ENCODE measurements at places on chromosomes 2 and 18.

GRCh38 chr2:27977731-27978312, 87.3 kb downstream of the BABAM2 start:
- DNase-seq, result no peak

- DNase-seq, result peak; percentile 33
Measured at GRCh38 chr2:157438863-157439823, 4.7 kb downstream of the CYTIP start.

DNA sequence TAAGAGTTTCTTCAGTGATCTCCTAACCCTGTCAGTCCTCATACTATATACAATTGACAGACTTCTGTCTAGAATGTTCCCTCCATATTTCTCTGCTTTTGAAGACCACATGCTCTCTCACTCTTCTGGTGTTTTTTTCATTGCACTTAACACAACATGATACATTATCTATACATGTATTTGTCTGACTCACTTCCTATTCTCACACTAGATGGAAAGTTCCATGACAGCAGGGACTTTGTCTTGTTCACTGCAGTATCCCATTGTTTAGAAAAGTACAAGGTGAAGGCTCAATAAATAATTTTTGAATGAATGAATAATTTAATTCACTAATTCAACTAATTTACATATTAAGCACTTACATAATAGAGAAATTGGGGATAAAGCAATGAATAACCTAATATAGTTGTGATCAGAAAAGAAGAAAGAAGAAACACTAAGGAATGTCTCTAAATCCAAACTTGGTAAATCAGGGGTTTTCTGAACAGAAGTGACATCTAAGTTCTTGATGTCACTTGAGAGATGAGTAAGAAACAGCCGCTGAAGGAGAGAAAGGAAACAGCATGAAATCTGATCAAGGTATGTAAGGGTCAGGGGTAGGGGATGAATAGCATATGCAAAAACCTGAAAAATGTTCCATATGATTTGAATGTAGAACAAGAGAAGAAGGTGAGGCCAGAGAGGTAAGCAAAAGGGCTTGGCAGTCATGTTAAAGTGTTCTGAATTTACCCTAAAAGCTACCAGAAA, 42.4 kb downstream of the MBD2 start:
- DNase-seq, result no peak

DNA sequence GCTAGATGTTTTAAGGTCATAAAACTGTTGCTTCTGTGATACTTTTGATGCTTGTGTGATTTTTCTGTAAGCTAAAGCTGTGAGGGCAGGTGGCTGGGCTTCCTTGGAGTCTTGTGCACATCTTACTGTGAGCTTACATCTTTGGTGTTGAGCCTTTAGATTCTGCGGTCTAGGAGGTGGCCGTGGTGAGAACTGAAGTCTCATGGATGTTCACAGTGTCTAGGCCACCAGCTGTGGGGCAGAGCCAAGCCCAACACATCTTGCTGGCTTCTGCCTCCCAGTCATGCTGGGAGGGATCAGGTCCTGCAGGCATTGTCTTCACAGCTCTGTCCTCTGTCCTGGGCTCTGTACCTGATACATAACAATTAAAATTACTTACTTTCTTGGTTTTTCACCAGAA, 219.7 kb upstream of the HS6ST1 start:
- no peak for DNase-seq

GRCh38 chr18:26464128-26465011, 84.0 kb downstream of the KCTD1 start:
- DNase-seq, result no peak

- peak; percentile 19 for DNase-seq
Measured at GRCh38 chr18:36899289-36899688, 70.4 kb downstream of the KIAA1328 start.

DNA sequence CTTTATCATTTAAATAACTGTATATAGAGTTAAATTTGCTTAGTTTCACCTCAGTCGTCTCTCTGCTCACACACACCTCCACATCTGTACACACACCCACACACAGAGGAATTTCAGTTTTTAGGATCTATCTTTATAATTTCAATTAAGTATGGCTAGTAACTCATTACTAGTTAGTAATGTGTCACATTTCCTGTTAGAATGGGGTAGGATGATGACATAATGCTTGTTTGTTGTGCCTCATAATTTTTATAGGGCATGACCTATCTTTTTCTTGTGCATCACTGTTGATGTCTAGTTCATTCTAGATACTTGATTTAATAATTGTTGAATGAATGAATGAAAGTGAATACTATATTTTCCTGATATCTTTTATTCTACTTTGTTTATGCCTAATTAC, 108.6 kb downstream of the AGPS start:
- no peak for DNase-seq

- no peak for DNase-seq
Measured at GRCh38 chr2:53568469-53568868, 199.1 kb upstream of the CHAC2 start.

DNA sequence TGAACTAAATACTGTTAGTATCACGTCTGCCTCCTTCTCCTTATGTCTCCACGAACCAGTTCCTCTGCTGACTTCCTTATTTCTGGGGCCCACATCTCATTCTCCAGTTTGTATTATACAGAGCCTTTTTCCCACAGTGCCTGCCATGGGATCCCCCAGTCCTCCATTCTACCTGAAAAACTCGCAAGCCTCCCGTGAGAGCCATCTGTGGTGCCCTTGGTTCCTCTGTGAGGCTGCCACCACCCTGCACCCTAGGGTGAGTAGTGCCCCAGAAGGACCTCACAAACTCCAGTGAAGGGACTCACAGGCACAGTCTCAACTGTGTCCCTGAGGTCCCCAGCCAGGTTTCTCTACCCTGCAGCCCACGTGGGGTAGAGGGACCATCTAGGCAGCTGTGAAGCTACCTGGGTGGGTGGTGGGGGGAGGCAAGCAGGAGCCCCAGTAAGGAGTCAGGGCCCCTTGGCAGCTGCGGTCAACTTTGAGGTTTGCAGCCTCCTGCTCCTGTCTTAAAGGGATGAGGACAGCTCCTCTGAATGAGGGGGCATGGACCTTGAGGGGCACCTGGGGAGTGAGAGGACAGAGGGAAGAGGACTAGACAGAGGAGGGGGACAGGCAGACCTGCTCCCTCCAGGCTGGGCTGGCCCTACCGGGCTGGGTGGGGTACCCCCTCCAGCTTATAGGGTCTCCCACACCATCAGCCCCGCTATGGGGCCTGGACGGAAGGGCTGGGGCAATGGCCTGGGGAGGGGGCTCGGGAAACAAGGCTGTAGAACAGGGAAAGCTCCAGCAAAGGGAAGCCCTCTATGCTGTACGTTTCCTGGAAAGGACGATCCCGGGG, 1.0 kb downstream of the PSTPIP2 start:
- DNase-seq, result no peak

DNA sequence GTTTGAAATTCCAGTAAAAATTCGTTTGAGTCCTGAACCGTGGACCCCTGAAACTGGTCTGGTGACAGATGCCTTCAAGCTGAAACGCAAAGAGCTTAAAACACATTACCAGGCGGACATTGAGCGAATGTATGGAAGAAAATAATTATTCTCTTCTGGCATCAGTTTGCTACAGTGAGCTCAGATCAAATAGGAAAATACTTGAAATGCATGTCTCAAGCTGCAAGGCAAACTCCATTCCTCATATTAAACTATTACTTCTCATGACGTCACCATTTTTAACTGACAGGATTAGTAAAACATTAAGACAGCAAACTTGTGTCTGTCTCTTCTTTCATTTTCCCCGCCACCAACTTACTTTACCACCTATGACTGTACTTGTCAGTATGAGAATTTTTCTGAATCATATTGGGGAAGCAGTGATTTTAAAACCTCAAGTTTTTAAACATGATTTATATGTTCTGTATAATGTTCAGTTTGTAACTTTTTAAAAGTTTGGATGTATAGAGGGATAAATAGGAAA, 80.7 kb downstream of the ACSL3 start:
- no peak for DNase-seq

GRCh38 chr18:57698571-57699276, 77.1 kb upstream of the NARS1 start:
- peak; percentile 79 for DNase-seq

DNA sequence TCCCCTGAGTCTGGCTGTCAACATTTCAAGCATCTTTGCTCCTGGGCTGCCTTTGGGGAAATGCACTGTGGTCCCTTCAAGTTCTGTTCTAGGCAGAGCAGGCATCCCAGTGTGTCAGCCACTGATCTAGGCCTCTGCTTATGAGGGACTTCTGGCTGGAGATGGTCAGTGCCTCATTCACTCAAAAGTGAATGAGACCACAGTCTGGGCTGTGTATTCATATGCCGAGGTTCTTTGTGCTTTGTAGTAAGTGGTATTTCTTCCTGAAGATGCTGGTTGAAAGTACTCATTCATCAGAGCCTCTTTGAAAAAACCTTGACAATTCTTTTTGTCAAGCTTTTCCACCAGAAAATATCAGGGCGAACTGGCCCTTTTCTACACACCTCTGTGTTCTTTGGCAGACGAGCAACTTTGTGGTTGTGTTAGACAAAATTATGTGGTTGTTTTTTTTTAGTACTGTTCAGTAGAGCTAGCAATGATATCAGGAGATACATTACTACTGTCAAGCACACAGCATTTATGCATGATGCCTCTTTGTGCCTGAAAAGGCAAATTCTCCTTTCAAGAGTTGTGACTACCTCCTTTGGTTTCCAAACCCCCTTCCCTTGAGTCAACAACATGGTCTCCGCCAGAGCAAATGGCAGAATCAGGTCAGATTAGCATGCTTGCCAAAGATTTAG, 510.9 kb upstream of the NRP2 start:
- DNase-seq, result no peak

DNA sequence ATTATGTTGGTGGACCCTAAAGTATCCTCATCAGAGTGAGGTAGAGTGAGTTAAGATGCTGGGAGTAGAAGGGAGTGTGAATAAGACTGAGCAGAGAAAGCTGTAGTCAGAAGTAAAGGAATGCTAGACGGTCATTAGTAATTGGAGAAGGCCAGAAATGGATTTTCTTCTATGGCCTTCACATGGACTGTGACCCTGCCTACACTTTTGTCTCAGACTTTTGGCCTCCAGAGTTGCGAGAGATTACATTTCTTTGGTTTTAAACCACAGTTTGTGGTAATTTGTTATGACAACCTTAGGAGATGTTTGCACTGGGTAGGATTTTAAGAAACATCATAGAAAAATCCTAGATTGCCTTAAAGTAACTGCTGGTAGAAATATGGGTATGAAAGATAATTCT, 1267.7 kb upstream of the TMEFF2 start:
- no peak for DNase-seq

DNA sequence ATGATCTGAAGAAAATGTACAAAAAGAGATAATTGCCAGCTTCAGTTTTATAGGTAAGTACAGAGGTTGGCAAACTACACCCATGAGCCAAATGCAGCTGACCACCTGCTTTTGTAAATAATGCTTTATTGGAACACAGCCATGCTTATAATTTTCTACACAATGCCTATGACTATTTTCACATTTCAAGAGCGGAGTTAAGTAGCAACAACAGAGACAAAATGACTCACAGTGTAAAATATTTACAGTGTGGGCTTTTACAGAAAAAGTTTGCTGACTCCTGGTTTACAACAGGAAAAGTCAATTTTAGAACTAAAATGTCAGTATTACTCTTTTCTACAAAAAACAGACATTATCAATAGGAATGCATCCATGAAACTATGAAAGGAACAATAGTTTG, 26.0 kb downstream of the CWC22 start:
- DNase-seq, result no peak

DNA sequence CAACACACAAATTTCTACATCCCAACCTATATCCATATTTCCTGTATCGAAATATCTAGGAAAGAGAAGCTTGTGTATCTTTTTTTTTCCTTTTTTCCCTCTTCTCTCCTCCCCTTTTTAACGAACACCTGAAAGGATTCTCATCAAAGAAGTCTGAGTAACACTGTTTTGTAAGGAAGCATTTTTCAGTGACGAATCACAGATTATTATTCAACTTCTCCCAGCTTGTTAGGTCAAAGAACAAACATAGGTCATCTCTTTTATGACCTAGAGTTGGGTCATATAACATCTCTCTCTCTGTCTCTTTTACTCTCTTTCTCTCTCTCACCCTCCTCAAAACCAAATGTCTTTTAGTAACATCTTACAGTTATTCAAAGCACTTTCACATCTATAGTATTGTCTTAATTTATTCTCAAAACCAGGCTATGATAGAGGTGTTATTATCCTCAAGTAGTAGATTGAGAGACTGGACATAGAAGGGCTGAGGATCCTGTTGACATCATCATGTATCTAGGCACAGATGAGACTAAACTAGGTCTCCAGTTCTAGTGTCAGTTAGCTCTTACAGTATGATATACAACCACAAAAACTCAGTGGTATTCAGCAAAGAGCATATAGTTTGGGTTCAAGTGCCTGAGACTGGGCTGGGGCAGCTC, 80.1 kb upstream of the SPOPL start:
- DNase-seq, result no peak

GRCh38 chr2:222713002-222713401, 41.5 kb downstream of the MOGAT1 start:
- DNase-seq, result no peak

DNA sequence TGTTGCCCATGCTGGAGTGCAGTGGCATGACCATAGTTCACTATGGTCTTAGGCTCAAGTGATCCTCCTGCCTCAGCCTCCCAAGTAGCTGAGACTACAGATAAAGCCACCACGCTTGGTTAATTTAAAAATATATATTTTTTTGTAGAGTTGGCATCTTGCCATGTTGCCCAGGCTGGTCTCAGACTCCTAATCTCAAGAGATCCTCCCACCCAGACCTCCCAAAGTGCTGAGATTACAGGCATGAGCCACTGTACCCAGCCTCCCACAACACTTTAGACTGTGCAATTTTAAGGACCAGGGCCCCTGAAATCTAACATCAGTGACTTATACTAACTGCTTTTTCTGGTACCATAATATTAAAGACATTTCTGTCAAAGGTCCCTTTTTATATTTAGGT, 5.2 kb downstream of the TXNDC2 start:
- DNase-seq, result no peak

- DNase-seq, result peak; percentile 21
Measured at GRCh38 chr2:14635391-14635871, 2.9 kb downstream of the LRATD1 start.

DNA sequence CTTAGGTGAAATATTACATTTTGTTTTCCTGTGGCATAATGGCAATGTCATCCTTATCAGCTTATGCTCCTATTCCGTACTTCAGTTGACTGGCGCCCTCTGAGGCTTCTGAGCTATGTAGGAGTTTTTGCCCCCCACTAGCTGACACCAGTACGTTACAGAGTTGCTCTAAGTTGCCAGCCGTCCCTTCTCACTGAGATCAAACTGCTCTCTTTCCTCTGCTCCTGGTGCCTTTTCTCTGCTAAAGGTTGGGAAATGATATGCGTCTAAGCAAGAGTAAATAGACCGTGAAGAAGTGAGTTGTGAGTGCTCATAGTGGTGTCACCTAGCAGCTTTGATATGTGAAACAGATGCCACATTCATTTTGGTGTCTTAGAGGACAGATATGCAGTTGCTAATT, 99.2 kb downstream of the RAPGEF4 start:
- no peak for DNase-seq

DNA sequence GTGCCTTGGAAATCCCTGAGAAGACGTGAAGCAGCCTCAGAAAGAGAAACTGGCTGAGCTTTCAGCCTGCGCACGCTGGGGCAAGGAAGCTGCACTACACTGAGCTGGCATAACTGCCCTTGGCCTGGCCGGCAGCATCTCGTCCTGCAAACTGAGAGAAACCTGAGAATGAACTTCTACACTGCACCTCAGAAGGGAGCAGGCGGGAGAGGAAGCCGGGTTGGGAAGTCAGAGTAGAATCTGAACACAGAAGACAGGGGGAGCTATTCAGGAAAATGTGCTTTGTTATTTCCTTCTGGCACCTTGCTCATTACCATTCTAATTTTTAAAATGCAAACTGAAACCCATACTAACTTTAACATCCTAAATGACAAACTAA, 70.9 kb downstream of the ZEB2 start:
- DNase-seq, result no peak

GRCh38 chr18:53544917-53545316, 679.6 kb downstream of the MBD2 start:
- DNase-seq, result no peak

All from LNCaP clone FGC (cell line).